ENCODE measurements at places on chromosomes 7 and 10.

DNA sequence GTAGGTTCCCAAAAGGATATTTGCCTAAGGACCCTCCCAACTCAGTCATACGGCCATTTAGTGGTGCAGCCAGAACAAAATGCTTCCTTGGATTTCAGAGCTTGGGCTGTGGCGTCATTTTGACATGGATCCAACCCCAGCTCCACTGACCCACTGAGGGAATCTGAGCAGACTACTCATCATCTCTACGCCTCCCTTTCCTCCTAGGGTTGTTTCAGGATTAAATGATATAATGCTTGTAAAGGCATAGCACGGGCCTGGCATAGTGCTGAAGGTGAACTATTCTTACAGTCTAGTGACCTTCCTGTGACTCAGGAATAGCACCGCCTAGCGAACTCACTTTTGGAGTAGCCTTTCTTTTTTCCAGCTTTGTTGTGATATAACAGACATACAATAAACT, 70.3 kb upstream of the LOXL4 start:
- no peak for DNase-seq

- no peak for DNase-seq
Measured at GRCh38 chr10:56624082-56624481, 263.0 kb upstream of the ZWINT start.

GRCh38 chr7:135147341-135147898, 452 bp upstream of the TMEM140 start:
- no peak for DNase-seq

- DNase-seq, result no peak
Measured at GRCh38 chr7:70743531-70744325, 388.2 kb upstream of the GALNT17 start.

DNA sequence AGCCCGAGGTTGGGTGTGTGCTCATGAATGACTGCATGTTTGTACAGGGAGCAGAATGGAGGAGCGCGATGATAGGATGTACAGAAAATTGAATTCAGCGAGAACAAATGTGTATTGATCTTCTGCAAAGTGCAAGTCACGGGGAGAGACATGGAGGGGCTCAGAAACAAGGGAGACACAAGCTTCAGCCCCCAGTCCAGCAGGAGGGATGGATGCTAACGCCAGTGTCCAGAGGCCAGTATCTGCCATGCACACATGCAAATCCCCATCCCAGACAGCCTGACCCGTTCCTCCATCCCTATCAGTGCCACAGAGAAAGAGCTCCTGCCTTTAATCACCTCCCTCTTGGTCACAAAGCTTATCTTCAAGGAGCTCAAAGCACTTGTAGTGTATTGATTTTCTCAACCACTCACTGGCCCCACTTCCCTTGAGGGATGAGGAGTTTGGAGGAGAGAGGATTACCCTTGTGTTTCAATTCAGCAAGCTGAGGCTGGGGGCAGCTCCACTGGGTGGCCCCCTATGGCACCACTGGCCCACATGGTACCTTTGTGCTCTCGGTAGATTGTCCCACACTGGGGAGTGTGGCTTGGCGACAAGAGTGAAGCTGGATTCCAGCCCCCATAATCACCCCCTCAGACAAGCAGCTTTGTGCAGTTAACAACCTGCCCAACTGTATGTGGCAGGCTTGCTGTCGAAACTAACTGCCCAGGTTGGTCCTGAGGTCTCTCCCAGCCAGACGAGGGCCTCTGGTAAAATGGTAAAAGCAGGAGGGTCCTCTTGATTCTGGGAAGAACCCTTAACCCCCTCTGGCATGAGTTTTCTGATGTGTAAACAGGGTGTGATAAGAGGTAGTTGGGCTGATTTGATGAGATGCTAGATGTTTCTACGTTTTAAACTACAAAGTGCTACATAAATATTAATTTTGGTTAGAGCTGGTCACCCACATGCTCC, 151.6 kb upstream of the UNC5B start:
- DNase-seq, result no peak

- no peak for DNase-seq
Measured at GRCh38 chr7:6614953-6615722, at the start of gene ZNF853. Gene ZNF853 (plus strand): TSS chr7:6615610. CDS start chr7:6616175, 565 bp downstream.

GRCh38 chr7:26949319-26949718, 84.9 kb upstream of the SKAP2 start:
- DNase-seq, result no peak

DNA sequence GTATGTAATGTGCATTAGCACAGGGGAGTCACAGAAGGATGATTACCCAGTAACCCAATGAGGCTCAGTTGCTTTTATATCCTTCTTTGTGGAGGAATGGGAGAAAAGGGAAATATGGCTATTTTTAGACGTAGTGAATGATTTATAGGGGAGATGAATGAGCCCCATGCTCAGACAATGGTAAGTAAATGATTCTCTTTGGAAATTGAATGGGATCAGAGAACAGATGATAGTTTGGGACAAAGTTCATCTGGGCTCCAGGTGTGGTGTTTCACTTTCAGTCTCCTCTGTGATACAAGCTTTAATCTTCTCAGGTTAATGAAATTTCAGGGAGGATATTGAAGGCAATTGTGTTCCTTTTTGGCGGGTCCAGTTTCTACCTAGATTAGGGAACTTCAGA, 63.0 kb upstream of the MPP7 start:
- no peak for DNase-seq

DNA sequence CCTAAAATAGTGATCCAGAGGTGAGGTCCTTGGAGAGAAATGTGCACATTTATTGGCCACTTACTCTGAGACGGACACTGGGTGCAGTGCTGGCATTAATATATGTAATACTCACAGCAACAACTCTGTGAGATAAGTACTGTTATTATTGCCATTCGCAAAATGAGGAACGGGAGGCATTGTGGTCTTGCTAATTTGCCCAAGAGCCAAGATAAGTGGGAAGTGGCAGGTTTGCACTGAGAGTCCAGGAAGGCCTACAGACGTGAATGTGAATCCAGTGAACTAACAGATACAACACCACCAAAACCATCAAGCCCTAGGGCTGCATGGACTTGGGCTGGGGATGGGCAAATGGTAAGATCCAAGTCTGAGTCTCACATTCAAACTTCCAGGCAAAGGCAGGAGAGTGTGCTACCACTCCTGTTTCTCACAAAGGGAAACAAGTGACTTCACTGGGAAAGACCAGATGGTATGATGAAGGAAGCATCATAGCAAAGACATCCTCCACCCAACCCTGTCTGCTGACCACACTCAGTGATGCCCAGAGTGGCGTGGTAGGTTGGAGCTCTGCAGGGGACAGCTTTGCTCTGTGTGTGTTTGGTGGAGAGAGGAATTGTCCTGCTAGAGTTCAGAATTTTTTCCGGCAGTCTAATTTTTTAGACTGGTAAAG, 19.2 kb downstream of the TMEM273 start:
- no peak for DNase-seq

GRCh38 chr10:33025039-33025438, 67.0 kb upstream of the ITGB1 start:
- DNase-seq, result no peak

GRCh38 chr10:97131666-97132065, 54.1 kb downstream of the SLIT1 start:
- DNase-seq, result no peak

- DNase-seq, result no peak
Measured at GRCh38 chr7:118836933-118837332, 612.4 kb downstream of the ANKRD7 start.

- DNase-seq, result no peak
Measured at GRCh38 chr10:13038391-13038790, 36.9 kb upstream of the CCDC3 start.

DNA sequence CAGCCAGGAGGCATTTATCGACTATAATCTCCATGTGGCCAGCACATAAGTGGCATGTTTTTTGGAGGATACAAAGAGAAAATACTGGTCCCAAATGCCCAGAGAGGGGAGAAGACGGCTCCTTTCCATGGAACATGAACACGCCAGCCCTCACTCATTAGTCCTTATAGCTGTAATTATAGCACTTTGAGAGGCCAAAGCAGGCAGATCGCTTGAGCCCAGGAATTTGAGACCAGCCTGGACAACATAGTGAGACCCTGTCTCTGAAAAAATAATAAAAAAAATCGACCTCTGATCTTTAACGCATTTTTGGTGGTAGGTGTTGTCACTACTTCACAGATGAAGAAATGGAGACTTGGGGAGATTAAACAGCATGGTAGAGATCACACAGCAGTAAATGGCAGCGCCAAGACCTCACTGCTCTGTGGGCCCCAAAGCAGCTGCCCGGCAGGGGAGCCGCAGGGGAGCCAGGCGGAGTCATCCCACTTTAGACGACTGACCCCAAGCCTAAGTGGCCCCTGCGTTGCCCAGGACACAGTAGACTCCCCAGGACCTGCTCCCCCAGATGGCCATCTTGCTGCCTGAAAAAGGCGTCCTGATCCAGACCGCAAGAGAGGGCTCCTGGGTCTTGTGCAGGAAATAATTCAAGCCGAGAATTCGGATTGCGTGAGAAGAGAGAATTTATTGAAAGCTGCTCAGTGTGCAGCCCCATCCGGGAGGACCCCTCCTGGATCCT, 21.2 kb upstream of the PRKAG2 start:
- no peak for DNase-seq

GRCh38 chr10:33406596-33406995, 72.1 kb upstream of the NRP1 start:
- DNase-seq, result no peak

DNA sequence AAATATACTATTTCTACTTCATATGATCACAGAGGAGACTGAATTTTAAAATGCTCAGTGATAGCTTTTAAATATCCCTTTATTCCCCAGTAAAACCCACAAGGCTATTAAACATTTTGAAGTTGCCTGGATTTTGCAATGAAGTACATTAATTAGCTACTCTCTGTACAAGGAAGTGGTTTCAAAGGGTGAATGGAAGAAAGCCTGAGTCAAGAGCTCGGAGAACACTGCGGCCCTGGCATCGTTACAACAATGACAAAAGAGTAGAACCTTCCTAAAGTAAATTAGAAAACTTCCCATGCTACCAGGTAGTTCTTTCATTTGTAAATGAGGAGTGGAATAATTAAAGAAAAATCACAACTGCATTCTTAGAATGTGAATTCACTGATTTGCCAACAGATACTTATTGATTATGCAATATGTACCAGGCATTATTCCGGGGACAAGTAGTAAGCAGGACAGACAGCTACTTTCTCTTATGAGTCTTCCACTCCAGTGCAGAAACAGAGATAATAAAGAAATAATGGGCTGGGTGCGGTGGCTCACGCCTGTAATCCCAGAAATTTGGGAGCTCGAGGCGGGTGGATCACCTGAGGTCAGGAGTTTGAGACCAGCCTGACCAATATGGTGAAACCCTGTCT, 63.0 kb downstream of the ZNF22 start:
- no peak for DNase-seq

DNA sequence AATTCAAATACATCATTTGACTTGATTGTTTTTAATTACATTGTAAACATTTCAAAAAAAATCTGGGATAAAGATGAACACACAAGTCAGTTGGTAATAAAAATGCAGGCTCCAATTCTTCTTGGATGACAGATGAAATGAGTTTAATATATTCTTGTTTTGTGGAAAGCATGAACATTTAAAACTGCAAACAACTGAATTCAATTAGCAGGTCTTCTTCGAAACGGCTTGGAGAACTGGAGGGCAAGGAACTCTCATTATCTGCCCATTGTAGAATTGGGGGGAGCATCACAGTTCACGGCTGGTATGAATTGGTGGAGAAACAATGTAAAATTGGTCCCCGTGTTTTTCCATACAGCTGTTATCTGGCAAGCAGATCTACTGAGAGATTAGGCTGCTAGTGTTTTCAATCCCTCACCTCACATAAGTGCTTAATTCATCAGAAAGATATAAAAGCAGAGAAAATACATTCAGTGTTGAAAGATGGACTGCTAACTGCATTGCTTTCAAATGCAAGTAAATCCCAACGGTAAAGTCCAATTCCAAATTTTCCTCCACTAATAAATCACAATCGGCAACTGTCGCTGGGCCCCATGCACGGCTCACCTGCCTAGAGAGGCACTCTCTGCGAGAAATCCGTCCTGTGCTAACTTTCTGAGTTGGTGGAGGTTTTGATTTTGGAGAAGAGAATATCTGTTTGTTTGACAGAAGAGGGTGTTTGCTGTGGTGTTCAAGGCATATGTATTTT, 199.5 kb downstream of the ZNF438 start:
- no peak for DNase-seq

- DNase-seq, result no peak
Measured at GRCh38 chr7:2004841-2005725, 227.7 kb downstream of the MAD1L1 start.

- DNase-seq, result no peak
Measured at GRCh38 chr7:157470701-157471131, 133.9 kb downstream of the DNAJB6 start.

- no peak for DNase-seq
Measured at GRCh38 chr10:99540306-99540656, 7.5 kb downstream of the NKX2-3 start.

DNA sequence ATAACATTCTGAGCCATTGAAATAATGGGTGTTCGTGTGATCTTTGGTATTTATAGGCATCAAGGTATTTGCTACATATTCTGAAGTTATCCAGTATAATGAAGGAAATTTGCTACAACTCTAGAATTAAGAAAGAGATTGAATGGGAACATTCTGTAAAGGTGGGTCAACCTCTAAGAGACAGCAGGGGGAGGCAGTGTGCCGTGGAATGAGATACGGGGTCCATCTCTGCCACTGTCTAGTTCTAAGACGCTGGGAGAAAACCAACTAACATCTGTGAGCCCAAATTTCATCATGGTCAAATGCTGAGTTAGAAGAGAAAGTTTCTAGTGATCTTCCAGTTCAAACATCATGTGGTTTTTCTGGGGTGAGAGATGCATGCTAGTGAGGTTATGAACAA, 368.9 kb downstream of the SORCS1 start:
- DNase-seq, result peak; percentile 38

DNA sequence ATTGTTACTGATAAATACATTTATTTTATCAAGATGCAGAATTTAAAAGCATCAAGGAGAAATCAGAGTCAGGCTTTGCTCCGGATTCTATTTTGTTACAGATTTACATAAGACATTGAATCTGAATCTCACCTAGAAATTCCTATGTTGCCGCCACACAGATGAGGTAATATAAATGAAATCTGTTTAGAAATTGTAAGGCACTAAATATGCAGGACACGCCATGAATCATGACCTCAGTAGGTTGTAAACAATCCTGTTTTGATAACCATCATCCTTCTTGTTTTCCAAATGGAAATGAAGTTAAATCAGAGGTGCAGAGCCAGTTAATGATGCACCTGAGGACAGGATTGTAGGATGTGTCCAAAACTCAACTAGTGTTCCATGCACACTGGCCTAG, 778.0 kb downstream of the MAGI2 start:
- no peak for DNase-seq

DNA sequence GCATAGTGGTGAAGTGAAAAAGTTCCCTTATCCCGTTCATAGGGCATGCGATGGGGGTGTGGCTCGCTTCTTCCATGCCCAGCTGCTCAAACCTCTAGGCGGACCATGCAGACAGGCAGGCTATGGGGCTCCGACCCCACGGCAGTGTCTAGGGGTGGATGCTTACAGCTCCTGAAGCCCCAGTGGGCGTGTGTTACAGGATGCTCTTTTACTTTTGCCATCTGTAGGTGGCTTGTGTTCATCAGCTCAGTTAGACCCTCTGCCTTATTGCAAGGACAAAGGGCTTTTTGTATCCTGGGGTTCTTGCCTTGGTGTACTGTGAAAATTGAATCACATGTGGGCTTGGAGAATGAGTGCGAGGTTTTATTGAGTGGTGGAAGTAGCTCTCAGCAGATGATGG, at the start of gene MYL10:
Gene MYL10, minus strand, starts transcription at position 126 of the 400 bp plus-strand sequence. CDS start 178 bp downstream, outside the sequence.
- no peak for DNase-seq

GRCh38 chr7:103773726-103774125, 215.7 kb downstream of the RELN start:
- no peak for DNase-seq

GRCh38 chr10:133324198-133324792, 12.4 kb downstream of the CALY start:
- peak; percentile 72 for DNase-seq
